ENCODE measurements at places on chromosomes 12 and 14.

GRCh38 chr14:69540654-69541335 is 33.9 kb downstream of the CCDC177 start:
- no peak for DNase-seq

- DNase-seq: no peak
These were observed 279.2 kb downstream of the ALG10 start for GRCh38 chr12:34301251-34302130.

GRCh38 chr14:68395604-68396003 is 397.3 kb downstream of the ZFP36L1 start:
- no peak for DNase-seq

- no peak for DNase-seq
These were observed 57.9 kb downstream of the NAV3 start for GRCh38 chr12:77888611-77889010.

- DNase-seq: no peak
These were observed 117.7 kb upstream of the NCOR2 start for GRCh38 chr12:124684971-124685688.

DNA sequence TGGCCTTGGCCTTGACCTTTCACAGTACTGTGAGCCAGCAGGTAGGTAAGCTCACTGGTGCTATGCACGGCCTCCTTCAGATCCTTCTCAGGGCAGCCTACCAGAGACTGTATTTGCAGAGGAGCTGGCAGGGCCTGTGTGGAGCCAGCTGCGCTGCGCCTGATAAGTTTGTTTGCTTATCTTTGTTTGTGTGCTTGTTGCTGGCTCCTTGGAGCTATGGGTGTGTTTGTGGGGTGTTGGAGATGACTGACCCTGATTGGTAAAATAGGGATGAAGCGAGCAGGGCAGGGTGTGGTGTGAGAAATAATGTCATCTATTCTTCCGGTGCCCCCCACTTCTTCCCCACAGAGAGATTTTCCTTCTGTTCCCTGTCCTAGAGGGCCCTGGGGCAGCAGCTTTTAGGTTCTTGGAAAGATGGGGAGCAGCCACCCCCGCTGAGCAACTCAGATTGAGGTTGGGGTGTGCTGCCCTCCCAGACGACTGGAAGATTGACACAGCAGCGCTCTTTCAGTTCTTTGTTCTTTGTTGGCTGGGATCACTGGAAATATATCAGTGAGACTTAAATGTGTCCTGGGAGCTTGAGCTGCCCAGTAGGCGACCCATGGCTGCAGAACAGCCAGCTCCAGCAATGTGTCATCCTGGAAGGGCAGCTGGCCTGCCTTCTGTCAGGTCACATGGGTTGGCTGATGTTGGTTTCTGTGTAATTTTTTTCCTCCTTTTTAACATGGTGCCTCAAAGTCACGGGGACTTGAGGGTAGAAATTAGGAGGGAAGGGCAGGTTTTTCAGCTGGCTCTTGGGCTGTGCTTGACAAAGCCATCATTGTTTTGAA is 19.6 kb downstream of the MLXIP start:
- DNase-seq: no peak

- no peak for DNase-seq
These were observed at the start of gene CCND2 for GRCh38 chr12:4273652-4274395. CCND2 (plus strand) TSS chr12:4273762; CDS start chr12:4274041, 279 bp downstream.

DNA sequence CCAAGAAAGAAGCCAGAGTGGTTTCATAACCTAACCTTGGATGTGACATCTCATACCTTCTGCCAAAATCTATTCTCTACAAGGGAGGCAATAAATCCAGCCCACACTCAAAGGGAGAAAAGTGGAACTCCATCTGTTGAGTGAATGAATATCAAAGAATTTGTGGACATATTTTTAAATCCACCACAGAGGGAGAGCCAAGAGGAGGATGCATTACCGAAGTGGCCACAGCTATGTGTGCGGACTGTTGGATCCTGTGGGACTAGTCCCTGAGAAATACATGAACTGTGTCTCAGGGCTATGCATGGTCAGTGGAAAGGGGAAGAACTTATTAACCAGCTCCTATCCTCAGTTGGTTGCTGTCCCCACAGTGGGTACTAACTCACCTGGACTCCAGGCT is 273.9 kb downstream of the NUAK1 start:
- DNase-seq: no peak

- no peak for DNase-seq
These were observed 14.6 kb upstream of the NUDT14 start for GRCh38 chr14:105195522-105196264.
